ENCODE measurements at places on chromosomes 5 and 9.

GRCh38 chr5:165996201-165996875, 2295.1 kb upstream of the WWC1 start:
- DNase-seq, result no peak

GRCh38 chr5:150651924-150652671, 9.0 kb upstream of the MYOZ3 start:
- no peak for DNase-seq

- DNase-seq, result no peak
These were observed 182.8 kb upstream of the NFIL3 start for GRCh38 chr9:91606255-91606995.

GRCh38 chr9:100240512-100240911, 112.2 kb downstream of the TEX10 start:
- no peak for DNase-seq

- no peak for DNase-seq
These were observed 126.1 kb downstream of the ESM1 start for GRCh38 chr5:54859316-54859715.

- DNase-seq, result no peak
These were observed 710 bp upstream of the PIP5KL1 start for GRCh38 chr9:127931092-127931881.

DNA sequence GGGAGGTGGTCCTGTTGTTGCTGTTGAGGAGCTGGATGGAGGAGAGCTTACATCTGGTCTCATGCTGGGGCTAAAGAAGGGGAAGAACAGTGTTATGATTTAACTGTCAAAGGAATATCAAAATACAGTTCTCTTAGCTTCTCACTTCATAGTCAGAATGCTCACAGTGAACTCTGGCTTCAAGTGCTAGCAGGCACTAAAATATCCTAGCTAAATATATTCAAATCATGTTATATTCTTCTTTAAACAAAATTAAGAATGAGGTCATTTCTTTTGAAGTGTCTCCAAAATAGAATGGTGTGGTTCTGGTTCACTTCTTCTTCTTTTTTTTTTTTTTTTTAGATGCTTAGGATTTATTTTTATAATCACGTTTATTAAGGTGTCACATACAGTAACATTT, 89.4 kb downstream of the NR3C1 start:
- DNase-seq, result no peak

DNA sequence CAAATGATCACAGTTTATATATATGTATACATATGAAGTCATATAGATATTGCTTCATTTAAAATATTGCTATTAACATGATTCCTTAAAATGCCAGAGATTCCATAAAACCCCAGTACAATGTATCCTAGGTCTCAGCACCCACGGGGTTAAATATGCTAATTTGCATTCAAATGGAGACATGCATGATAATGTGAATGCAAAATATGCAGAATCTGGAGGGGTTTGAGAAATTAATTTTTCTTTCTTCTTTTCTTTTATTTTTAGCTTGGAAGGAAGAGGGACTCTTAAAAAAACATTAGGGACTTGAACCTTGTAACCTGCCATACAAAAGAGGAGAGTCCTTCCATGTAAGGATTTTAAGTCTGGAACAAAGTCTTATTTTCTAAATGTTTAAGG, 211.9 kb downstream of the MEF2C start:
- DNase-seq, result no peak

- no peak for DNase-seq
These were observed 5.7 kb downstream of the ASS1 start for GRCh38 chr9:130450344-130451003.

DNA sequence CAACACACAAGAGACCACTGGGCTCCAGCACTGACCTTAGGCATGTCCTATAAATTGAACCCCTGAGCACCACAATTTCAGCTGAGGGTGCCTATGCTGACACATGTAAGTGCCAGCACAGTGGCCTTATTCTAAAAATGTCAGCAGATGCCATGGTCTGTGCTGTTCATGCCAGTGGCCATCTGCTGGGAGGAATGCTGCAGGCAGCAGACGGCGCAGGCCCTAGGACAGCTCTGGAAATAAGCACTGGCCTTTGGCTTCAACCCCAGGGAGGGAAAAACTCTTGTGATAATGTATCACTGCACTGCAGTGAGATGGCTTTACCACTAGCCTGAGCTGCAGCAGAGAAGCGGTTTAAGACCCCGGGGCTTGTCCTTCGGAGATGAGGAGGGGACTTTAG, 98.5 kb downstream of the SYK start:
- no peak for DNase-seq

DNA sequence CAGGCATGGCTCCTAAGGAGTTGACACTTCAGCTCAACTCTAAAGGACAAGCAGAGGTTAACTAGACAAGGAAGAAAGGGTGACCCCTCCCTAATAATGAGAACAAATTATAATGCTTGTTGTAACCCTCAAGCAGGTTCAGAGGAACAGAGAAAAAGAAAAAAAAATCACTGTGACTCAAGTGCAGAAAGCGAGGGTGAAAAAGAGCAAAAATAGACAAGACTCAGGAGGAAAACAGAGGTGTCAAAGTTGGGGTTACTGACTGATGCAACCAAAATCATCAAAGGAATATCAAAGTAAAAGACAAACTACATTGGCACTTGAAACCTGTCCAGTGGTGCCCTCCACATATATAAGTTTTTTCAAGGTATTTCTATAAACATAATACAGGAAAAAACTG, 28.4 kb downstream of the FBXW11 start:
- DNase-seq, result no peak

GRCh38 chr5:81065492-81065891, 105.3 kb downstream of the RASGRF2 start:
- no peak for DNase-seq

GRCh38 chr5:10289353-10289752, 18.3 kb downstream of the CMBL start:
- DNase-seq, result no peak

GRCh38 chr9:20506099-20506900, 116.0 kb downstream of the MLLT3 start:
- DNase-seq, result no peak

DNA sequence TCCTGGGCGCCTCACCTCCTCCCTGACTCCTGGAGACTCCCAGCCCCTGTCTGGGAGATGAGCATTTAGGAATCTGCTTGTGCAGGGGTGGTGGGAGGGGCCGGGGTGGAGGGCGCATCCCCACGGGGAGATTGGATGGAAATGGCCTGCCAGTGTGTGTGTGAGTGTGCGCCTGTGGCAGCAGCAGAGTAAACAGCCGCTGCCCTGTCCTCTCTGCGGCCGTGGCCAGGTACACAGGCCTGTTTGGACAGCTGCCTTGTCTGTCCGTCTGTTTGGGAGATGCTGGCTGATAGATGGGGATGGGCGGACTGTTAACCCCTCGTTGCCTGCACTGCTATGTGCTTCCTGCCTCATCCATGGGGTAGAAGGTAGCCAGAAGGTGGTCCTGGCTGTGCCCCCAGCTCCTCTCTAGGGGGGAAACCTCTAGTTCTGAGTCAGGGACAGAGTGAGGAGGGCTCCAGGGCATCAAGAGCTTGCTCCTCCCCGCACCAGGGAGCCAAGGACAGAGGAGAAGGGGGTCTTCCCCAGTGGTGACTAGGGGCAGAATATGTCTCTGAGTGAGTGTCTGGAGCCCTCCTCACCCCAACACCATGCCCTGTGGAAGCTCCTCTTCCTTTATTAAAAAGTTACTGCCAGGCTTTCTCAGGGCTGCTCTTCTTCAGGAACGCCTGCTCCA, 60.1 kb downstream of the LMX1B start:
- DNase-seq, result no peak

- DNase-seq, result no peak
These were observed 615.5 kb upstream of the CHD1 start for GRCh38 chr5:99544356-99544755.

All from activated CD4-positive, CD25-positive, alpha-beta regulatory T cell (primary cell).